ENCODE measurements at places on chromosomes 11 and 22.
A peak's percentile ranks its signal among the peaks of the same experiment; 100 is the strongest.

GRCh38 chr11:64245797-64246620, 734 bp downstream of the PPP1R14B start:
- DNase-seq: peak; percentile 89

DNA sequence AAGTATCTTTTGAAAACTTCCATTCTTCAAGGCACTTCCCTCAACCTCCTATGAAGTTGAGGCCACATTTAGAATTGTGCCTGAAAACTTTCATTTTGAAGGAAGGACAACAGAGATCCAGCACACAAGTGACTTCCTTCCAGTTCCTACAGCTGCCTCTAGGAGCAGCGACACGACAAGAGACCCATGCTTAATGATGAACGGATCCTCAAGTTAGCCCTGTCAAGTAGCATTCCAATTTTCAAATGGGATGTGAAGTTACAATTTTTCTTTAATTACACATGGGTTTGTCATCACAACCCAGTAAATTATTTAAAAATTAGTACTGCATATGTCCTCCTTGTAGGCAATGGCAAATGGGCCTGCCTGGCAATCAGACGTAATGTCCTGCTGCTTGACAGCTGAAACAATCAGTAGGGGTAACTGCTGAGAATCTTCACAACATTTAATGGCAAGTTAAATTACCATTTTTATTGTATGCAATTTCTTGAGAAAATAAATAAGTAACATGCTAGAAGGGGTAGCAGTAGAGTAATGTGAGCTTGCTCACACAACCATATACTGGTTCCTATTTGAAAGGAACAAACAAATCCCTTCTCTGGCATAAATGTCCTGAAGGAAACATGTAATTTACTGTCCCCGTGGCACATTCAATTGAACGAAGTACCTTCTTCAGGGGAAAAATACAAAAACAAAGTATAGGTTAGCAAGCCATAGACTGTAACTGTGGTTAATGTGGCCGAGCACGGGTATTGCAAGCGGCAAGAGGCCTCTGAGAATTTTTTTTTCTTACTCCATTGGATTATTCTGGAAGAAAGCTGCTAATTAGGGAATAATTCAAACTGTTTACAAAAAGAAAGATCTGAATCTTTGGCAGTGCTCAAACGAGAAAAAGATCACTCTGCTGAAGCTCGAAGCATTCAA, 288.3 kb downstream of the CADM1 start:
- DNase-seq: no peak

- no peak for DNase-seq
Observed at GRCh38 chr22:26564181-26564580, 25.8 kb downstream of the TPST2 start.

DNA sequence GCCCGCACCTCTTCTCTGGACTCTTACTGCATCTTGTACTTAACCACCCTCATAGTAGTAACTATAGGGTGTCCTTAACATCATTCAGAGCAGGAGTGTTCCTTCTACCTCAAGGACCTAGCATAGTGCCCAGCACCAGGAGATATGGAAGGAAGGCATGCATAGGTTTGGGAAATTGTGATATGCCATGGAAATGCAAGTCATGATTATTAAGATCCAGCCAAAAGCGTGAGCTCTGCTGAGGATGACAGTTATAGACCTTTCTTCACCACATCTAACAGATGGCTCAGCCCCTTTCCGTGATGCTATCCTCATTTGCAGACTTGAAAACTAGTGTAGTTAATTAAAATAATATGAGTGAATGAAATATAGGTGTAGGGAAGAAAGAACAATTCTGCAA, 746.1 kb downstream of the NTM start:
- no peak for DNase-seq

DNA sequence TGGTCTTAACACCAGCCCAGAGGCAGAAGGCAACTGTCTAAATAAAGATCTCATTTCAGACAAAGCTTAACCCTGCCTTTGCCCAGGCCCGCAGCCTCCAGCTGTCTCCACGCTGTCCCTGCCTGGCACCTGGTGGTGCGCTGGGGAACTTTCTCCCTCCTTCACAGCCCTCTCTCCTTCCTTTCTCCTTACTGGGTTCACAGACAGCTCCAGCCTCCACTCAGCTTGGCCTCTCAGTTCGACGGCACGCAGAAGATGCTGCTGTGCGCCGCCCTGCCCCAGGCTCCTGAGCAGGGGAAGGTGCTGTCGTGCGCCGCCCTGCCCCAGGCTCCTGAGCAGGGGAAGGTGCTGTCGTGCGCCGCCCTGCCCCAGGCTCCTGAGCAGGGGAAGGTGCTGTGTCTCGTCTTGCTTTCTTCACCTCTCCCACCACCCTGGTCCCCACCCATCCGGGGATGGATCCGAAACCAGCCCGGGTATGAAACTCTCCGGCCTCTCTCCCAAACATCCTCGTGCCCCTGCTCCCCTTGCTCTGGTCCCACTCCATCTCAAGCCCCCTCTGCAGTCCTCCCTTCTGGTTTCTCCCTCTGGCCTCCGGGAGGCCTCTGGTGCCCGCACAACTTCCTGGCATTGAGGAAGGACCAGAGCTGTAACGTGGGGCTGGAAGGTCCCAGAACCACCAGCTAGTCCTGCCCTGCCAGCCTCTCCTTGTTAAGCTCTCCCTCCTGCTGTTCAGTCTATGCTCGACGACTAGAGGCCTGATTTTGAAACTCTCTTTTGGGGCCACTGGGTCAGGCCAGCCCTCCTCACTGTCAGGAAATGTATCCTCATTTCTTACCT, 22.9 kb upstream of the JAM3 start:
- DNase-seq: no peak
